ENCODE measurements at places on chromosomes 11 and 22.

DNA sequence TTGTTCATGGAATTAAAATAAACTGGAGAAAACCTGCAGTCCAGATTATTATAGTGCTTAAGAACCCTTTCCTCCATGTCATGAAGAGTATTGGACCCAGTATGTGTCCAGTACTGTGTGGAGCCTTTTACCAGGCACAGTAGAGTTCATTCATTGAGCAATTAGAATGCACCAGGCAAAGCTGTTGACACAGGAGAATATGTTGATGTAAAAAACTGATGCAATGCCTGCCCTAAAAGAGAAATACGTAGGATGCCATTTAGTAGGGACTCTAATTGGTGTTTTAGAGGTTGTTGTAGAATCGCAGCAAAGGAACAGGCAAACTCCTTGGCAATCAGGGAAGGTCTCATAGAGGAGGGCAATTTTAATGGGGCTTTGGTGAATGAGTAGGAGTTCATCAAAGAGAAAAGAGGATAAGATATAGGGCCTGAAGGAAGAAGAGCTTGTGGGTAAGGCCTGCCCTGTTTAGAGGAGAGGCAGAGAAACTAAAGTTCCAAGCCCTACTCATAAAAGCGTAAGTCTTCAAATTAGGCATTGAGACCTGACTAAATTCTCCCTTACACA lies 126.4 kb downstream of the SEZ6L start:
- no peak for DNase-seq

GRCh38 chr11:116199182-116199581 lies 573.6 kb downstream of the BUD13 start:
- no peak for DNase-seq

DNA sequence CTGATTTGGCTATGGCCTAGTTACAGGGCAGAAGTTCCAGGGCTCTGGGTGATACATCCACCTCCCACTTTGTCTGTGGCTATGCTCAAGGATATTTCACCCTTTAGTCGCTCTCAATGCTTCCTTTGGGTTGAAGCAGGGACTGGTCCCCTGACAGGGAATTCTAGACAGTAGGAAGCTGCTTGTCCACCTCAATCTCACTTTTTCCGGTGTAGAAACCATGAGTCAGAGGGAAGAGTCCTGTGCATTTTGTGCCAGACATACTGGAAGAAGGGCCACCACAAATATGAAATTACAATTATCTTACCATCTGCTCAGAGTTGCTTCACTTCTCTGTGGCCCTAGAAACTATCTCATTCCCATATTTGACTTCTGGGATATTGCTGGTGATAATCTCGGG lies 413.7 kb upstream of the FAT3 start:
- no peak for DNase-seq

DNA sequence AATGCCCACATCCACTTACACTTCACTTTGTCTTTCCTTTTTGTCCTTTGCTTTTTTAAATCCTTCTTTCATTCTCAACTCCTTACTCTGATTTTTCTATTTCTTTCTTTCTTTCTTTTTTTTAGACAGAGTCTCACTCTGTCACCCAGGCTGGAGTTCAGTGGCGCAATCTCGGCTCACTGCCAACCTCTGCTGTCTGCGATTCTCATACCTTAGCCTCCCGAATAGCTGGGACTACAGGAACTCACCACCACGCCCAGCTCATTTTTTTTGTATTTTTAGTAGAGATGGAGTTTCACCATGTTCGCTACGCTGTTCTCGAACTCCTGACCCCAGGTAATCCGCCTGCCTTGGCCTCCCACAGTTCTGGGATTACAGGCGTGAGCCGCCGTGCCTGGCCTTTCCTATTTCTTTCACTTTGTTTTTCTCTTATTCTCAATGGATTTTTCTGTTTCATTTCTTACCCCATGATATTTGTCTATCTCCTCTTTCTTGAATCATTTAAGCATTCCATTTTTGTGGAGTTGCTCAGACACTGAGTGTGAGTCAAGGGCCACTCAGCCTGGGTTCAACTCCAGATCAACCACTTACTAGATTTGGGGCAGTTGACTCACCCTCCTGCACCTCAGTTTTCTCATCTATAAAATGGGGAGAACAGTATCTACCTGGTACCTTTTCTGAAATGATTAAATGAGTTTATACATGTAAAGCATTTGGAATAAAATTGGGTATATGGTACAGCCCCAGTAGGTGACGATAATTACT lies 7.6 kb downstream of the KCNJ5 start:
- no peak for DNase-seq

DNA sequence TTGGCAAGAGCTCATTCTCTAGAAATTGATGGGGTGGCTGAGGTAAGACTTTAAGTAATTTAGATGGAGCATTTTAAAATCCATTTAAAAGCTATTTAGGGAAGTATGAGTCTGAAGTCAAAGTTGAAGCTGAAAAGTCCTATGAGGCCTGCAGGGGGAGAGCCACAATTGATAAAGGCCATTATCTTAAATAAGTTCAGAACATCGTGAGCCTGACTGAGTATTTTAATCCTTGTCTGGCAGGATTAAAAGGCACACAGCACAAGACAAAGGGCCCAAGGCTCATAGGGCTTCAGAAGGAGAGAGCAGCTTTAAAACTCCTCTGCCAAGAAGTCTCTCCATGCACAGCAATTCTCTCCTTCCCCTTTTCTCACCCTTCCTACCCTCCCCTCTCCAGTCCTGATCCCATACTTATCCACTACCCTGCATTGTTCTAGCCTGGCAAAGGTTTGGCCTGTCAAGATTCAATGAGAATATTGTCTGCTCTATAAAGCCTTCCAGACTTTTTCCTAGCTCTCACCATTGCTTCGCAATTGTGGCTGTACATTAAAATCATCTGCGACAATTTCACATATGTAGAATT lies 1312.9 kb downstream of the FAM181B start:
- no peak for DNase-seq

Data from aorta (tissue), 5 donors.